A549 treated with DMSO at 1 μM for 4 hours (cell line): ENCODE measurements at places on chromosomes 13 and 19. TPM values are rescaled to one million over a fixed set of nuclear protein-coding genes. Genes with fewer than 3 reads are reported as not detected.

Gene TICAM1
- total RNA-seq, result 7.8 to 9.1 TPM (median 8.0 TPM) in 5 replicates

Gene GSX1
- total RNA-seq, result not detected in 5 replicates

Gene GADD45B
- 33.3 to 39.8 TPM (median 37.0 TPM) in 5 replicates for total RNA-seq

Gene DLL3
- 4.9 to 10.9 TPM (median 10.4 TPM) in 5 replicates for total RNA-seq

Gene ZNF560
- total RNA-seq, result not detected in 5 replicates

Gene DAND5
- 0.07 to 0.13 TPM (median 0.11 TPM) in 3 of 5 replicates, not detected in the others for total RNA-seq

Gene C1QTNF9
- total RNA-seq, result not detected in 5 replicates

Gene PALM
- 11.5 to 17.0 TPM (median 13.6 TPM) in 5 replicates for total RNA-seq

Gene PDE4C
- 0.02 to 0.29 TPM (median 0.23 TPM) in 4 of 5 replicates, not detected in the other for total RNA-seq

Gene UCHL3
- 45.9 to 54.9 TPM (median 51.7 TPM) in 5 replicates for total RNA-seq

Gene SHISA7
- 0.01 TPM in 1 of 5 replicates, not detected in the others for total RNA-seq

Gene MOB3A
- 8.5 to 12.8 TPM (median 10.9 TPM) in 5 replicates for total RNA-seq

Gene LYPD3
- 0.45 to 1.2 TPM (median 0.58 TPM) in 5 replicates for total RNA-seq
